Daoy (cell line): ENCODE measurements at places on chromosomes 12 and 14. TPM values are rescaled to one million over a fixed set of nuclear protein-coding genes. Genes with fewer than 3 reads are reported as not detected.

Gene MYH6
- not detected in 2 replicates for total RNA-seq

Gene AKAP3
- 0.97 and 4.5 TPM in 2 replicates for total RNA-seq

Gene RDH16
- 0.11 TPM in 1 of 2 replicates, not detected in the other for total RNA-seq

Gene NUAK1
- total RNA-seq, result 30.1 and 31.3 TPM in 2 replicates

Gene FAM90A1
- total RNA-seq, result 0.17 TPM in 1 of 2 replicates, not detected in the other

Gene SLC38A4
- total RNA-seq, result 0.23 and 0.36 TPM in 2 replicates

Gene IGFBP6
- 53.5 and 68.5 TPM in 2 replicates for total RNA-seq

DNA sequence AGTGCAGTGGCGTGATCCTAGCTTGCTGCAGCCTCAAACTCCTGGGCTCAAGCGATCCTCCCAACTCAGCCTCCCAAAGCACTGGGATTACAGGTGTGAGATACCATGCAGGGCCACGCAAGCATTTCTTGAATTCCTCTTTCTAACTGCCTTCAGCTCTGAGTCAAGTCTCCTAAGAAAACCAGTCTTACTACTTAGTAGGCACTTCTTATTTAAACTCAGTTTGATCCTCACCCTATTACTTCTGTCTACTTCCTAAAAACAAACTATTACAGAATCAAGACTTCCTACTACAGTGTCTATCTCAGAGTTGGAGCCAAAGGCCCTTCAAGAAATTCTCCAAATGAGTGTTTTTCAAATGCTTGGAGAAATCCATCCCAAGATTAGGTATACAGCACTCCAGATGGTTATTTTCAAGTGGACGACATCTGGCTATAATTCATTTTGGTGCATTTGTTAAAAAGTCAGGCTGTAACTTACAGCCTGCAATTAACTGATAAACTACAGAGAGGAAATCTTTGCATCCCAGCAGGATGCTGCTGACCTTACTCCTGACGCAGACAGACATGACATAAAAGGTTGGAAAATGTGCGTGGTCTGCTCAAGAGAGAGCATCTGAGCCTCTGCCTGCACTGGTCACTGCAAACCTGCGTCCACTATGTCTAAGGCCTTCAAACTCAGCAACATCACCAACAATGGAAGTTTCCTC is 34.7 kb downstream of the SSH1 start:
- no peak for DNase-seq

DNA sequence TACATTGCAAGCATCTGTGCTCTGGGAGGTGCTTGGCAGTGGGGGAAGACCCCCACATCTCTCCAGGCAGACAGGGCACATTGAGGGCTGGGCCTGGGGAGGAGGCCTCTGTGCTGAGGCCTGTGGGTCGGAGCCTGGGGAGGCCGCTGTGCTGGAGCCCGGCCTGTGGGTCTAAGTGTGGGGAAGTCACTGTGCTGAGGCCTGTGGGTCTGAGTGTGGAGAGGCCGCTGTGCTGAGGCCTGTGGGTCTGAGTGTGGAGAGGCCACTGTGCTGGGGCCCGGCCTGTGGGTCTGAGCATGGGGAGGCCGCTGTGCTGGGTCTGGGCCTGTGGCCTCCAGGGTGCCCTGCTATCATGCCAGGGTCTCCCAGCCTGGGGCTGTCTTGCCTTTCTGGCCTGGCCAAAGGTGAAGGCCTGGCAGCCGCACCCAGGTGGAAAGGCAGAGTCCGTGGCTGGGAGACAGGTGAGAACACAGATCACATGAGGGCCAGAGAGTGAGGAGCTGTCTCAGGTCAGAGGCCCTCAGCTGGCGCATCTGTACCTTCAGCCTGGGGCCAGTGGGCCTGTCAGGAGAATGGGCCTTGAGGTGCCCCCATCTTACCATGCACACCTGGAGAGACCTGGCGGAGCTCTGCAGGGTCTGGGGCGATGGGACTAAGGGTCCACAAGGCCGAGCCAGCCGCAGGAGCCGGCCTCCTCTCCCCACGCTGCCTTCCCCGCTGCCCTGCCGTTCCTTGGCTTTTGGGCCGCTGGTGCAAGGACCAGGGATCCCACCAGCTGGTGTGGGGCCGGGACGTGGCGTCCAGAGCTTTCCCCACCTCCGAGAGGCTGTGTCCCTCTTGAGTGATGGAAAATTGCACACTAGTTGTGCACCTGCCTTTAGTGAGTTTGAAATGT is 18.6 kb upstream of the CRIP2 start:
- DNase-seq, result no peak

DNA sequence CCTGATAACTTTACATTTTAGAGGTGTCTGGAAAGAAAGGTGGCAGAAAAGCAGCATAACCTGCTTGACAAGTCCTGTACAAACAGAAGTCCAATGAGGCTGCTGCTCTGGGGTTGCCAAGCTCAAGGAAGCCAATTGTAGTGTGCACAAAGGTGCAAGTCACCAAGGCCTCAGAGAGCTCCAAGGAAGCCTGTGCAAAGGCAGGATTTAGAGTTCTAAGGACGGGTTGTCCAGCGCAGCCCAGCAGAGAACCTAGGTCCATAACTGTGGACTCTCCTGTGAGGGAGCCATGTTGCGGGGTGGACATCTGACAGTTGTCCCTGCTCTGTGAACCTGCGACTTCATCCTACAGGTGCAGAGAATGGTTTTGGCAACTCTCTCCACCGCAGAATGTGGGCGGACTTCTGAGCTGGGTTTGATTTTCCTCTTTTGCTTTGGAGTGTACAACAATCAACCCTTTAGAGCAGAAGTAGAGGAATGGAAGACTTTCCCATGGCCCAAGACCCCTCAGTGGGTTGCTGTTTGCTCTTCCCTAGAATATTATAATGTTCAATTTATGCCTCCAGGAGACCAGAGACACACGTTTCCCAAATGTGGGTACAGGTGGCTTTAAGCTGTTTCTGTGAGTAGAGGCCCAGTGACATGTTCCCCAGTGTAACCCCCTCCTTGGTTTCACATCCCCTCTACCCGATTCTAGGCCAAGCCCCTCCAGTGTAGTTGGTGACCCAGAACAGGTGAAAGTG is 81.0 kb downstream of the ETV6 start:
- no peak for DNase-seq

GRCh38 chr12:123671876-123672275 is 963 bp downstream of the TCTN2 start:
- DNase-seq, result peak; percentile 9

DNA sequence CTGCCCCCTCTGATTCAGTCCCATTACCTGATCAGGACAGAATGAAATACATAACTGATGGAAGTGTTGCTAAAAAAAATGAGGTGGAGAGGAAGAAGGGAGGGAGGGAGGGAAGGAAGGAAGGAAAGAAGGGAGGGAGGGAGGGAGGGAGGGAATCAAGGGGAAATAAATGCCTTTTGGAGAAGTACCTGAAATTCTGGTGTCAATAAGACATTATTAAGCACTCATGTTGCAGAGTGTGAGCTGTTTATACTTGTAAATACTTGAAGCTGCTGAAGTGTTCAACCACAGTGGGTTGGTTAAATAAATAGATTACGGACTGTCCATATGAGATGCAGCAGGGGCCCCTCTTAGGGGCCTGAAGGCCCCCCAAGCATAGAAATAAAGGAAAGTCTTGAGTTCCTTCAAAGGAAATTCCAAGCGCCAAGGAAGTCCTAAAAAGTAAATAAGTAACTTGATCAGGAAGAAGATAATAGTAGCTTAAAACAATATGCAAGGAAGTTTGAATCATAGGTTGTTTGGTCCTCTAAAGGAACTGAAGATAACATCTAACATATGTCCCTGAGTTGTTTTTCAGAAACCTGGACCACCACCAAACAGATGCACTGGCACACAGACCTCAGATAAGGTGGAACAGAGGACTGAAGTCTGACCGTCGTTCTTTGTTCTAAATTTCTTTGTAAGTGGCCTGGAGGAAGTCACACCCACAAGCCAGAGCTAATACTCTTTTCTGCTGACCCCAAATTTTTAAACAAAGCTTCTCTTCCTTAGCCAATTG is 110.8 kb downstream of the SEC23A start:
- no peak for DNase-seq

DNA sequence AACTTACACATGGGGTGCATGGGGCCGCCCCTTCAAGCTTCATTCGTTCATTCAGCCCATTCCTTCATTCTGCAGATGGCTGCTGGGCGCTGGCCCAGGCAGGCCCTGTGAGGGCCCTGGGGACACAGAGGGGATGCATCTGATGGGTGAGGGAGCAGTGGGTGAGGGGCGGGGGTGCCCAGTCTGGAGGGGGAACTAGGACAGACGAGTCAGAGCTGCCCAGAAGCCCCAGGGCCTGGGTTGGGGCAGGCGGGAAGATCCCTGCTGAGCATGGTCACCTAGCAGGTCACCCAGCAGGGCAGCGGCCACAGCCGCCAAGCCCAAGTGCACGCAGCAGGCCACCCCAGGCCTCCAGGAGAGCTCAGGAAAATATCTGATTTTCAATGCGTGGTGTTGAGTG is 14.1 kb downstream of the TRMT61A start:
- DNase-seq, result no peak

- no peak for DNase-seq
These were observed 815 bp downstream of the DEGS2 start for GRCh38 chr14:100158566-100159093.

- DNase-seq, result peak; percentile 67
These were observed 1.9 kb upstream of the BCL11B start for GRCh38 chr14:99273766-99274345.

DNA sequence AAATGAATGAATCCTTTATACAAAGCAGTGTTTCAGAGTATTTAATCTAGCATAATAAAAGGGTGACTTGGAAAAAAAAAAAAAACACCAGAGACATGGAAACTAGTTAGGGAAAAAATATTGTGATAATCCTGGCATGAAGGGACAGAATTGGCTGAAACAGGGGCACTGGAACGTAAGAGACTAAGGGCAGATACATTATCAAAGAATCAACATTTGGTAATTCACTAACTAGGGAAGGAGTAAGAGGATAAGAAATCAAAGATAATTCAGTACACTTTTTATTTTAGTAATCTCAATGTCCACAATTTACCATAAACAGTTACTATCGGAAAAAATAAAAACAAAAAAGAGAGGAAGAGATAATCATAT is 18.2 kb downstream of the PYM1 start:
- no peak for DNase-seq

- no peak for DNase-seq
These were observed 1655.3 kb upstream of the FLRT2 start for GRCh38 chr14:83874662-83875061.

GRCh38 chr14:73764406-73765280 is 50.5 kb upstream of the PNMA1 start:
- peak; percentile 37 for DNase-seq

DNA sequence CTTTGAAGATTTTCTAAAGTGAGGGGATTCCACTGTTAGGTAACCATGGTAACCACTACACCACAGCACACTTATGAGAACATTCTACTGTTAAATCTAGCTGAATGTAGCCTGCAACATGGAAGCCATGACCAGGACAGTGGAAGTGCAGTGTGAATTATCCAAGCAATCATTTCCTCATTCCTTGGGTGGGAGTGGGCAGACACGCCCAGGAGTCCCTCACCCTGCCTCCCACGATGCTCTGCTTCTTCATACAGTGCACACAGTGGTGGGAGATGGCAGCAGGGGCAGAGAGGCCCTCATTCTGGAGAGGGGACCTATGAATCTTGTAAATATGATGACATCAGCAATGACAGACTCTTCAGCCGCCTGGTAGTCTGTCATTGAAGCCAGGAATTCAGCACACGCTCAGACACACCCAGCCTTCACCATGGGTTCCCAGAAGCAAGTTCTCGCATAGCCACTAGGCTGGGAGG is 70.1 kb upstream of the HOXC13 start:
- peak; percentile 23 for DNase-seq

GRCh38 chr14:56808383-56809269 is 1.7 kb downstream of the OTX2 start:
- DNase-seq, result no peak

- no peak for DNase-seq
These were observed 26.6 kb downstream of the JKAMP start for GRCh38 chr14:59510966-59511365.
